ENCODE measurements at places on chromosomes 16 and 17.

GRCh38 chr16:9844361-9844760 lies 337.9 kb downstream of the GRIN2A start:
- DNase-seq = no peak

DNA sequence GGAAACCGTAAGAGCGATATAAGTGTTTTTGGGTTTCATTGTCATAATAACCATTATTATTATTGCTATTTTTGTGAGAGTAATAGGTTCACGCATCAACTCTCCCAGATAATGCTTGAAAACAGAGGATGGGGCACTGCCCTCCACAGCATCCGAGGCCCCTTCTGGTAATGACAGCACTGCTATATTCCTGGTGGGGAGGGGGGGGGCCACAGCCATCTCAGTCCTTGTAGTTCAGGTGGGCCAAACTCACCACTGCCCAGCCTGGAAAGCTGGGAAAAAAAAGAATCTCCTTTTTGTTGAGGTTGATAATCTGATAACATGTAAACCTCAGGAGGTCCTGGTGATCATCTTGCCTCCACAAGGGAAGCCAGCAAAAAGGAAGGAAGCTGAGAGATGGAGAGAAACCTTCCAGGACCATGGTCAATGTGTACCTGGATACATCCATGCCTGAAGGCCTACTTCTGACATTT lies 706 bp downstream of the C16orf95 start:
- DNase-seq = no peak

- no peak for DNase-seq
Observed at GRCh38 chr17:13016881-13017654, 759 bp downstream of the ELAC2 start.

DNA sequence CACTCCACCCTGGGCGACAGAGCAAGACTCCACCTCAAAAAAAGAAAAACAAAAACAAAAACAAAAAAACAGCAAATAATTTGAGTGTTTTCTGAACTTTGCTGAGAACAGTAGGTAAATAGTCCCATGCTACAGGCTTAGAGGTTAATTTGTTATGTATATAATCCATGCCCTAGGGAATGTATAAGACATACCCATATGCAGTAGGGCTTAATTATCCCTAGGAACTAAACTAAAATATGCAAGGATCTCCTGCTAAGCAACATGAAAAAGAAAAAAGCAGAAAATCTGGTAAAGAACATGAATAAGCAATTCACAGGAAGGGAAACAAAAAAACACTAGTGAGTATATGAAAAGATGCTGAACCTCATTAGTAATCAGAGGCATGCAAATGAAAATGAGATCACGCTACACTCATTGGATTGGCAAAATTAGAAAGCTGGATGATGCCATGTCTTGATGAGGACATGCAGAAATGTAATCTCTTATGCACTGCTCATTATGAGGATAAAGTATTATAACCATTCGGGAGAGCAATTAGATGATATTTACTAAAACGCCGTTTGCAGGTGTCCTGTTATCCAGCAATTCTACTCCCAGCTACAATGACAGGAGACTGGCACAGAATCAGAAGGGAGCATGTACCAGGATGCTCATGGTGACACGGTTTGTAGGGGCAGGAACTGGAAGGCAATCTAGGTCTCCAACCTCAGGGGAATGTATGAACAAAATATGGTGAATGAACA lies 5.6 kb downstream of the KCTD13 start:
- DNase-seq = no peak

DNA sequence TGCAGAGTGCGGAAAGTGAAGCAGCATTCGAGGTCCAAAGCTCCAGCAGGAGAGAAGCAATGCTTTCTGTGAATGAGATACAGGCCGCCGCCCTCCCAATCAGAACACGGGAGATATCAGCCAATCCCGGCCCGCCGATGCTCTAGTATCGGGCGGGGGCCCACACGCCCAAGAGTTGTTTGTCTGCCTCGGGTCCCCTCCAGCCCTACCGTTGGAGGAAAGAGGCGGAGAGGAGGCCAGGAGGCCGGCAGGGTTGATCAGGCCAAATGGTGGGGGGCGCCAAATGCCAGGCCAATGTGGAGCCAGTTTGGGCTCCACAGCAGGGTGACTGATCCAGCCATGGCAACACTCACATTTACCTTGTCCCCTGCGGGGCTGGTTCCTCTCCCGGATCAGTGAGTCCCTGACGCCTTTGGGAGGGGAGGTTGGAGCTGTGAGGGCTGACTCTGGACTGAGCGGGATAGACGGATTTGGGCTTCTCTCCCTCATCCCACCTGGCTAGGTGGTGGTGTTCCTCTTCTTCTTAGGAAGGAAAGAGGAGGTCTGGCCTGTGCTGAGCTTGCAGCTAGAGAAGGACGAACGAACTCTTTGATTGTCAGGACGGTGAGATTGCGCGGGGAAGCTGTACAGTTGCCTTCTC lies 10.4 kb upstream of the CUEDC1 start:
- DNase-seq = no peak

- DNase-seq = no peak
Observed at GRCh38 chr16:75258807-75259141, 7.3 kb upstream of the BCAR1 start.

- DNase-seq = no peak
Observed at GRCh38 chr16:89658221-89658879, 714 bp downstream of the SPATA33 start.

DNA sequence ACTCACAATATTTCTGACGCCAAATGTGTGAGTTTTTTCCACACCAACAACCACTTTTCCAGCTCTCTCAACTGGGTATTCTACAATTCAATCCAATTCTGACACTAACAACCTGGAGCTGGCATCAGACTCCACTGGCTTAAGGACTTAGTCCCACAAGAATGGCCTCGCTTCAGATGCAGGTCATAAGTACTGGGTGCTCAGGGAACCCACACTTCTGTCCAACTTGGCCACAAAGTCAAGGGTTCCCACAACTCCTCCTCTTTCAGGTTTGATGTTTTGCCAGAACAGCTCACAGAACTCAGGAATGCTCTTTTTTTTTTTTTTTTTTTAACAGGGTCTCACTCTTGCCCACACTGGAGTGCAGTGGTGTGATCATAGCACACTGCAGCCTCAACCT lies 56.1 kb upstream of the TMC5 start:
- DNase-seq = no peak

- peak; percentile 53 for DNase-seq
Observed at GRCh38 chr16:78503602-78504001, 404.1 kb downstream of the WWOX start.

- DNase-seq = no peak
Observed at GRCh38 chr17:8837563-8838075, 29.9 kb downstream of the PIK3R6 start.

DNA sequence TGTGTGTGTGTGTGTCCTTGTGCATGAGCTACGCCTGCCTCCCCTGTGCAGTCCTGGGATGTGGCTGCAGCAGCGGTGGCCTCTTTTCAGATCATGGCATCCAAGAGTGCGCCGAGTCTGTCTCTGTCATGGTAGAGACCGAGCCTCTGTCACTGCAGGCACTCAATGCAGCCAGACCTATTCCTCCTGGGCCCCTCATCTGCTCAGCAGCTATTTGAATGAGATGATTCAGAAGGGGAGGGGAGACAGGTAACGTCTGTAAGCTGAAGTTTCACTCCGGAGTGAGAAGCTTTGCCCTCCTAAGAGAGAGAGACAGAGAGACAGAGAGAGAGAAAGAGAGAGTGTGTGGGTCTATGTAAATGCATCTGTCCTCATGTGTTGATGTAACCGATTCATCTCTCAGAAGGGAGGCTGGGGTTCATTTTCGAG lies 22.5 kb downstream of the STAT5A start:
- DNase-seq = no peak

All from NCI-H510A treated with DMSO at 0.1 percent for 48 hours (cell line).